Lung (tissue), 17 donors: ENCODE measurements at places on chromosomes 12 and 14. TPM values are rescaled to one million over a fixed set of nuclear protein-coding genes. Genes with fewer than 3 reads are reported as not detected.

The EPYC gene
- polyA plus RNA-seq, result 0.05 TPM

The WNT1 gene
- not detected for polyA plus RNA-seq

The LRP1 gene
- polyA plus RNA-seq, result 52.6 TPM

The ACOT4 gene
- 1.8 TPM for polyA plus RNA-seq

The CLEC9A gene
- polyA plus RNA-seq, result 0.52 TPM

The AMN gene
- 15.0 TPM for polyA plus RNA-seq

The AKAP5 gene
- polyA plus RNA-seq, result 0.15 TPM

- H3K27ac ChIP-seq, result no peak overlapping the region
- peaks cover 3% of the 10 kb centered on the region for H3K4me1 ChIP-seq
- no peaks in the 10 kb centered on the region for H3K27me3 ChIP-seq
- H3K4me3 ChIP-seq, result no peak overlapping the region
- DNase-seq, result no peak
- no peaks in the 10 kb centered on the region for H3K36me3 ChIP-seq
Measured at GRCh38 chr12:69719336-69720316, 19.0 kb upstream of the RAB3IP start.

DNA sequence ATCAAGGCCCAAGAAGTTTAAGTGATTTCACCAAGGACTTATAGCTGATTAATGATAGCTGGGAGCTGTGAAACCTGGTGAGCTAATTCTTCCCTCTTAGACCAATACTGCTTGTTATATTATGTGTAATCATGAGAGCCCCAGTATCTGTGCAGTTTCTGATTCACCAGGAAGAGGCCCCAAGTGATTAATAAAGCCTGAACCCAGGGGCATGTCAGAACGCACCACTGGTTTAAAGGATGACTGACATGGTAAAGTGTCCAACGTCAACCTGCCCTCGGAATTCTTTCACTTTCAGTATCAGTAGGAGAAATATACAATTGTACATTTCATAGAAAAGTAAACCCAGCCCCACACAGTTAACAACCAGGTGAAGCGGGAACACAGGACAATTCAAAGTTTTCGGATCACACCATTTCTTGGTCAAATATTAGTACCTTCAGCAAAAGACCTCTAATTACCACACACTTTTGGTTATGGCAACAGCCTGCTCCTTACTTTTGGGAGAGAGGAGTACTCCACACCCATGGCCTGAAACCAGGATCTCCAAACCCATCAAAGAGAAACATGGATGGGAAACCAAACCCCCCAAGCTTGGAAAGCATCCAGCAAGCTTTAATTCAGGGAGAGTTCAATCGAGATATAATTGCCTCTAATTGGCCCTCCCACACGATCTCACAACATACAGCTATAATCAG lies 28.5 kb downstream of the TMCC3 start:
- H3K36me3 ChIP-seq, result no peaks in the 10 kb centered on the region
- no peaks in the 10 kb centered on the region for H3K27me3 ChIP-seq
- H3K4me1 ChIP-seq, result peaks cover 8% of the 10 kb centered on the region

DNA sequence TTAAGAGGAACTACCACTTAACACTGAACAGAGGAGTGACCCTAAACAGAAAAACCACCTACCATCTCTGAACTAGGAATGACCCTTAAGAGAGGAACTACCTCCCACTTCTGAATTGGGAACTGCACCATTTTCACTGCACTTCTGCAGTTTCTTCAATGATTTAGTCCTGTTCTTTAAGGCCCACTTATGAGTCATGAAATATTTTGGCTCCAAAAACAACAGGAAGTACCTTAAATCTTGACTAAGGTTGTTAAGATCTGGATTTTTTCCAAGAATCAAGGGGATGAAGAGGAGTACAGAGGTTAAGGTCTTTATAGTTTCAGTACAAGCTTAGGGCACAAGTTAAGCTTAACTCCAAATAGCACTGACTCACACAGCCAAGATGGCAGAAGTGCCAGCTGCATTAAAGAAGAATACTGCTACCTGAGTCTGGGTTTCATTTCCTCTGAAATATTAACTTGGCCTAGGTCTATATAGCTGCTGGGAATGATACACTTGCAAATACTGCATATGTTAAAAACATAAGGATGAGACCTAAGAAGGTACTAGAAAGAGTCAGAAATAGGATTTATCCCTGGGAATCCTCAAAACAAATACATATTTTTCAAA lies 4.2 kb downstream of the NPC2 start:
- H3K36me3 ChIP-seq, result peaks cover 2% of the 10 kb centered on the region
- peak; percentile 29 for DNase-seq
- no peak overlapping the region for H3K4me3 ChIP-seq
- peaks cover 15% of the 10 kb centered on the region for H3K4me1 ChIP-seq

DNA sequence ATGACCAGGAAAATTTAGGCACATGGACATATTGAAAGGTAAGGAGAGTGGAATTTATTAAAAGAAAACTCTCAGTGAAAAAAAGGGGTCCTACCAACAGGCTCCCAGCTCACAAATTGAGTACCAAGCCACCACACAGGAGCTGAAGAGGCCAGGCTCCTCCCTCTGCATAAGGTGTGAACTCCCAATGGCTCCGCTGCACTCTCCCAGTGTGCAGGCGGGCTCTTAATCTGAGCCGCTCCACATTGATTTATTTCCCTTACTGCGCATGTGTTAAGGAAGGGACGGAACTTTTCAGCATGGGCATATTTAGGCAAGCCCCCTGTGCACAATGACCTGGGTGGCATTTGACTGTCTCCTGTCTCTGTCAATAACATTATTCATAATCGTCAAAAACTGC lies 68.6 kb upstream of the PLEKHG7 start:
- no peaks in the 10 kb centered on the region for H3K27me3 ChIP-seq
- no peak for DNase-seq
- H3K4me1 ChIP-seq, result no peaks in the 10 kb centered on the region
- no peak overlapping the region for H3K4me3 ChIP-seq
- H3K36me3 ChIP-seq, result no peaks in the 10 kb centered on the region

GRCh38 chr12:19553175-19553574 lies 113.9 kb downstream of the AEBP2 start:
- no peak overlapping the region for H3K4me3 ChIP-seq
- peaks cover 2% of the 10 kb centered on the region for H3K4me1 ChIP-seq
- H3K36me3 ChIP-seq, result no peaks in the 10 kb centered on the region
- no peaks in the 10 kb centered on the region for H3K27me3 ChIP-seq
- H3K27ac ChIP-seq, result no peak overlapping the region
- no peak for DNase-seq
